Non-pigmented ciliary epithelial cell (primary cell): ENCODE measurements at places on chromosomes 6 and 20.

GRCh38 chr20:38252292-38253288, 7.9 kb downstream of the KIAA1755 start:
- DNase-seq, result no peak

DNA sequence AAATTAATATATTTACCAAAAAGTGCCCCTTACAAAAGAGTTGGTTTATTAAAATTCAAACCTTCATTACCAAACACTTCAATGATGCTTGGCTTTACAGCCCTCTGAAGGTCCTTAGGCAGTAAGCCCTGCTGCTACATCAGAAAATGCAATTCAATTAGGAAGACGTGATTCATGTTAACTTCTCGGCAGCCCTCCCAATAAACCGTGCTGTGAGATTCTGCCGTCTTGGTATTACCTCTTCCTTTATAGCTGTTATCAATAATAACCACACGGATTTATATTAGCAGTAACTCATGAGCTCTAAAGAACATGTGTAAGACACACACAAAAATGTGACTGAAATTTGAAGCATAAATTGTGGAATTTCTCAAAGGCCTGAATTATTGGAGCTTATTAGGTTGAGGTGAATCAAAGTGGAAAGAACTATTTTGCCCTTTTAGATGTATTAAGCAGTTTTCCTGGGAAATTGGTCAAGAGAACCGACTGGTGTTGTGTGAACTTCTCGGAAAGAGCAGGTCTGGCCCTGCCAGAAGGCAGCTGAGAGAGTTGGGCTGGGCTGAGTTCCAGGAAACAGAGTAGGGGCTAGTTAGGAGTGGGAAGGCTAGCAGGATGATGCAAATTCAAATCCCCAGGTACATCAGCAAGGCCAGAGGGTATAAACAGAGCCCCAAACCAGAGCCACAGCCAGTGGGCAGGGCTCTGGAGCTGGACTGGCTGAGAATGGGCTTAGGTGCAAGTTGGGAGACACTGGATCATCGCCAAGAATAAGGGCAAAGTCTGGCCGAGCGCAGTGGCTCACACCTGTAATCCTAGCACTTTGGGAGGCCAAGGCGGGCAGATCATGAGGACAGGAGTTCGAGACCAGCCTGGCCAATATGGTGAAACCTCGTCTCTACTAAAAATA, 33.1 kb downstream of the FGD2 start:
- no peak for DNase-seq

DNA sequence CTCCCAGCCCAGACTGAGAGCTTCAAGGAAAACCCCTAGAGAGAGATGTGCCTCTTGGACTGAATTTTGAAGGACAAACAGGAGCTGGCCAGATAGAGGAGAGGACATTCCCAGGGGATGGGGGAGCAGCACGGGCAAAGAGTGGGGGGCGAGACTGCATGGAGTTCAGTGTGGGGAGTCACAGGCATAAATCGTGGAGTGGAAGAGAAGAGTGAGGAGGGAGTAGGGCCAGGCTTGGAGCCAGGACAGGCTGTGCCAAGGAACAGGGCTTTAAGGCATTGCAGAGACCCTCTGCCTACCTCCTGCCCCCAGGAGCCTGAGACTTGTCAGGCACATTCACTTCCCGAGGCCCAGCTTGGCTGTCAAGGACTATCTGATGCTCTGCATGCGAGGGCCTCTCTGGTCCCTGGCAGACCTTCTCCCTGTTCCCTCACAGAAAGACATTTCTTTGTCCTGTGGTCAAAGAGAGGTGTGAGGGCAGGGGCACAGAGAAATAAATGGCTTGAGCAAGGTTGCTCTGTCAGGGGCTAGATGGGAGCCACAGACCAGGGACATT, 5.2 kb upstream of the SLC22A7 start:
- DNase-seq, result no peak

- DNase-seq, result no peak
Observed at GRCh38 chr20:53069132-53069531, 97.0 kb downstream of the TSHZ2 start.

DNA sequence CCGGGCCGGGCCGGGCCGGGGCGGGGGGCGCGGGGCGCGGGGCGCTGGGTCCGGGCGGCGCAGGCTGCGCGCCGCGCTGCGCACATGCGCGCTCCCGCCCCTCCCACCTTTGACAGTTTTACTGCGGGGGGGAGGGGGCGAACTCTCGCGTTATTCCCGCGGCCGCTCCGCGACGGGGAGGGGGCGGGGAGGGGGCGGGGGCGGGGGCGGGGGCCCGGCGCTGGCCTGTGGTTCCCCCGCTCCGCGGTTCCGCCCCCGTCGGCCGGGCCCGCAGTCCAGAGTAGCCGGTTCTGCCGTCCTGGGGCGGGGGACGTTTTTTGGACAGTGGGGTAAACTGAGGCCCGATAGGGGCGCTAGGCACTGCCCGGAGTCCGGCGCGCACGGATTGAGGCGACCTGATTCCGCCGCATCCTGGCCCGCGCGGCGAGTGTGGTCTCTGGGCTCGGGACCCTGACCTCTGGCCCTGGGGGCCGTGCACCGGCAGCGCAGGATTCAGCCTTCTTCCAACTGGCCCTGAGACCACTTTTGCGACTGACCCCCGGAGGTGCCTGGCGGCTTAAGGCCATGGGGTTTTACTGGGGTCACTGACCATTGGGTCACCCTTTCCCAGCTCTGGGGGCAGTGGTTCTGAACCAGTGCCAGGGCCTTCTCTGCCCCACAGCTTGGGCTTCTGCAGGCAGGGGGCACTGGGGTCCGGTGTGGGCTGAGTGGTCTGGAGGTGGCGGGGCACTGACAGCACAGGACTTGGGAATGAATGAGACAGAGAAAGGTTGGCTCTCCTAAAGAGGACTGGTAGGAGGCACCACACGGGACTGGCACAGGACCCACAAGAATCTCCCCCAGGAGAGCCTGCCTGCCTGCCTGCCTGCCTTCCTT, at the start of gene ZNF512B:
ZNF512B (minus strand) TSS at position 93 of the 876 bp plus-strand sequence. CDS start 1,980 bp downstream, outside the sequence.
- no peak for DNase-seq

DNA sequence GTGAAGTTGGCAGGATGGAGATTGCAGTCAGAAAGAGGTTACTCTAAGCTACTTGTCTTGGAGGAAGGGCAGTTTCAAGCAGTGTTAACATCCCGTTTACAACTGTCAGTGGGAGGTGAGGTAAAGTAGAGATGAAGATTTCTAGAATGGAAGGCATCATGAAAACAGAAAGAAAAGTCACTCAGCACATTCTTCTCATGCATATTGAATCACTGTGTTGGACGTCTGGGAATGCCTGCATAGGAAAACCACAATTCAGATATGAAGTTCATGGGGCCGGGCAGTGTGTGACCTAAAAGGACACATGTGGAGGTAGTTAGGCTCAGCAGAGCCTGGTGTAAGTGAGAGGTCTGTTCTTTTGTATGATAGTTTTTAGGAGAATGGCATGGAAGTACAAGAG, 73.5 kb upstream of the LAMP5 start:
- DNase-seq, result no peak

- DNase-seq, result no peak
Observed at GRCh38 chr6:143146186-143146851, 85.6 kb downstream of the AIG1 start.

DNA sequence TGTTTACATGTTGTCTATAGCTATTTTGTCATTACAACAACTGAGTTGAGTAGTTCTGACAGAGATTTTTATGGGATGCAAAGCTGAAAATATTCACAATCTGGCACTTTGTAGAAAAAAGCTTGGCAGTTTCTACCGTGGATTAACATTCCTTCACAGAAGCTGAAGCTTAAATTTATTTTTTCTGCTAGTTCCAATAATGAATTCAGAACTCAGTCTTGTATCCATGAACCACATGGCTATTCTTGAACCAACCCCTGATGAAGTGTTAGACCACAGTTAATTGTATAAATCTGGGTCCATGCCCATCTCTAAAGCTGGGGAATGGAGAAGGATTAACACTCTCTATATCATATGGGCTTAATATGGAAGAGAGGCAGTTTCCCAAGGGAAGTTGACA, 743.8 kb upstream of the FLRT3 start:
- DNase-seq, result no peak

DNA sequence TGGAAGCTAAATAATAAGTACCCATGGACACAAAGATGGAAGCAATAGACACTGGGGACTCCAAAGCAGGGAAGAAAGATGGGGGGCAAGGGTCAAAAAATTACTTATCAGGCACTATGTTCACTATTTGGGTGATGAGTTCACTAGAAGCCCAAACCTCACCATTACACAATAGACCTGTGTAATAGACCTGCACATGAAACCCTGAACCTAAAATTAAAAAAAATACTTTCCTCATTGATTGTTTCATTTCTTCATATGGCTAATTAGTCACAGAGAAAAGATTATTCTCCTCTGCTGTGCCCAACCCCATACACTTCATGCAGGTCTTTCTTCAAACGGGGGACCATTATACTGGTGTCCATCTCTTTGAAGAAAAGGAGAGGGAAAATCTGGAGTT, 213.0 kb upstream of the DTNBP1 start:
- DNase-seq, result no peak

DNA sequence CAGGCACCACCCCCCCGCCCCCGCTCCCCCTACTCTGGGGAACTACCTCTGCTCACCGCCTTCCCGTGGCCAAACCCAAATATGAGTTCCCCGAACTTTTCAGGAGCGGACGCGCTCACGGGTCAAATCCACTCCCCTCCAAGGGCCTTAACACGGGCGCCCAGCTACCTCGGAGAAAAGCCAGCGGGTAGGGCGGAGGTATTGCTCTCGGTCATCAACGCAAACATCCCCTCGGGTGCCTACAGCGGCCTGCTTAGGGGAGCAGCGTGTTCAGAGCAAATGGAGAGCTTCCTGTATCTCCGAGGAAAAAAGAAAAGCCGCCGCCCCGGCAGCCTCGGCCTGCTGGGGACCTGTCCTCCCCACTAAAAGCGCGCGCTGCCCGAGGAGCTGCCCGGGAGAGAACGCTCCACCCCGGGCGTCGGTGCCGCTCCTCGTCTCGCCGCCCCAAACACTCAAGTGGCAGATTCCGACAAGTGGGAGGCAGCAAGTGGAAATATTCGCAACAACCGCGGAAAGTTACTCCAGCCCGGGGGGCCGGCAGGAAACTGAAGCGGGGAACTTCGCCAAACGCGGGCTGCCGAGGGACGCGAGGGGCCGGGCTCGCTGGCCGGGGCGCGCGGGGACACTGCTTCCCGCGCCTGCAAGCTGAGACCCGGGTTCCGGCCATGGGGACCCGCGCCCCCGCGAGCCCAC, 699 bp downstream of the PTPRT start:
- no peak for DNase-seq

- DNase-seq, result no peak
Observed at GRCh38 chr6:167761794-167762258, 64.9 kb upstream of the AFDN start.

DNA sequence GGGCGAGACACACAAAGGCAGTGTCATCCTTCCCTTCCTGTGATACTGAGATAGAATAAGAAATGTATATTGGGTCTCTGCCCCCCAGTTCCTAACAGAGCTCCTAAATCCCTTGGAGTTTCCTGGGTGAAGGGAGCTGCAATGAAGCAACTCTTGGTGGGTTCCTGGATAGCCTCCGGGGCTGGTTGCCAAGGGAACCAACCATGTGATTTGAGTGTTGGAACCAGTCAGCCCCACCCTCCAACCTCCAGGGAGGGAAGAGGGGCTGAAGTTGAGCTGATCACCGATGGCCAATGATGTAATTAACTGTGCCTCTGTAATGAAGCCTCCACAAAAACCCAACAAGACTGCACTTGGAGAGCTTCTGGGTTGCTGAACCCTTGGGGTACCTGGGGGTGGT, 116.6 kb downstream of the SLC22A3 start:
- no peak for DNase-seq
